ENCODE measurements at places on chromosomes 4 and X. TPM values are rescaled to one million over a fixed set of nuclear protein-coding genes. Genes with fewer than 3 reads are reported as not detected.

Gene PARM1
- total RNA-seq = not detected

Gene XAGE1B
- total RNA-seq = not detected

Gene PHF8
- 41.7 TPM for total RNA-seq

Gene ATP2B3
- total RNA-seq = not detected

Gene ETDA
- not detected for total RNA-seq

Gene RBM47
- total RNA-seq = 0.16 TPM

Gene CCDC110
- total RNA-seq = 0.19 TPM

Gene ADH1B
- total RNA-seq = not detected

Gene ARL13A
- not detected for total RNA-seq

Gene PHEX
- 22.3 TPM for total RNA-seq

Gene PCDH19
- total RNA-seq = not detected

Gene TCEAL6
- total RNA-seq = not detected

Gene HPSE
- total RNA-seq = 7.8 TPM

Gene F8A3
- 8.8 TPM for total RNA-seq

Gene PRKG2
- 0.12 TPM for total RNA-seq

Gene HTR2C
- not detected for total RNA-seq

Gene ASB12
- not detected for total RNA-seq

Gene TMSB15B
- total RNA-seq = 8.0 TPM

Gene ARR3
- total RNA-seq = not detected

Gene DUSP9
- total RNA-seq = 0.23 TPM

Gene MAGEC1
- total RNA-seq = not detected

Gene TRIML2
- total RNA-seq = not detected

Gene TEX13A
- not detected for total RNA-seq

Gene NPY5R
- total RNA-seq = not detected

All from activated naive CD8-positive, alpha-beta T cell treated with anti-CD3 and anti-CD28 coated beads for 36 hours (primary cell).